ENCODE measurements at places on chromosomes 6 and 20.
A peak's percentile ranks its signal among the peaks of the same experiment; 100 is the strongest.

DNA sequence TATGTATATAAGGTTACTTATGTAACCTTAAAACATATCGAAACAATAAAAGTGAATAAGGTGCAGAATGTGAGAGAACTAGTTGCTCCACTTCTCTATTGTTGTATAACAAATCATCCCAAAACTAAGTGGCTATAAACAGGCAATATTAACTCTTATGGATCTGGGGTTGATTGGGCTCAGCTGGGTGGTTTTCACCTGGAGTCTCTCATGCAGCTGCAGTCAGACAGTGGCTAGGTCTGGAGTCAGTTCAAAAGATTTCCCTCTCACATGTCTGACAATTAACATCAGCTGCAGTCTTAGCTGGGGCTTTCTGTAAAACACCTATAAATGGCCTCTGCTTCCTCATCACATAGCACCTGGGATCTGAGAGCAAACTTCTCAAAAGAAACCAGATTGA lies 288.4 kb upstream of the SASH1 start:
- DNase-seq: no peak

GRCh38 chr20:46696791-46697279 lies 7.6 kb upstream of the TP53RK start:
- DNase-seq: no peak

GRCh38 chr6:112923940-112924587 lies 576.9 kb downstream of the RFPL4B start:
- no peak for DNase-seq

- DNase-seq: no peak
Measured at GRCh38 chr20:57244221-57244585, 22.2 kb downstream of the BMP7 start.

DNA sequence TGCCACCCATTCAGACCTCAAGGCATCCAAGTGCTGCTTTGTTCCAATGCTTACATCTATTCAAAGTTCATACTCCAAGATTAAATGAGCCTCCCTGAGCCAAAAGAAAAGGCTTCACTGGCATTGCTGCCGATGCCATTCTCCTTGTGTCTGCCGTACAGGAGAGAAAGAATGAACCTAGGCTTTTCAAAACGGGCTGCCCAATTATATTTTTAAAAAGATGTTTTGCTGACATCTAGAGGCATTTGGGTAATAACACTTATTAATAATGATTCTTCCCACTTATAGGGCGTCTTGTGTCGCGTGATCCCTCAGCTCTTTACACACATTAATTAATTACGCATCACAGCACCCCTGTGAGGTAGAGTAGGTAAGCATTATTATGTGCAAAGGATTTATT lies 545.6 kb downstream of the PKHD1 start:
- DNase-seq: no peak

GRCh38 chr6:130766239-130767144 lies 60.7 kb upstream of the SMLR1 start:
- no peak for DNase-seq

GRCh38 chr6:127869772-127870404 lies 31.0 kb downstream of the THEMIS start:
- no peak for DNase-seq

DNA sequence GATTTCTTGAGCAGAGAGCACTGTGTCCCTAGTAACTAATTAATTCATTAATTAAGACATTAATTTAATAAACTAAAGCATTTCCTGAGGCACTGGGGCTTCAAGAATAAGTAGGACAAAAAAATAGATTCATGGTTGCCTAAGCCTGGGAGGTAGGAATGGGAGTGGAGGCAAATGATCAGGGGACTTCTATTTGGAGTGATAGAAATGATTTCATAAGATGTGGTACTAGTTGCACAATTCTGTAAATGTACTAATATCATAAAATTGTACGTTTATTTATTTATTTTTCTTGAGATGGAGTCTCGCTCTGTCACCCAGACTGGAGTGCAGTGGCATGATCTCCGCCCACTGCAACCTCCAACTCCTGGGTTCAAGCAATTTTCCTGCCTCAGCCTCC lies 287.2 kb downstream of the KHDC1L start:
- DNase-seq: no peak

DNA sequence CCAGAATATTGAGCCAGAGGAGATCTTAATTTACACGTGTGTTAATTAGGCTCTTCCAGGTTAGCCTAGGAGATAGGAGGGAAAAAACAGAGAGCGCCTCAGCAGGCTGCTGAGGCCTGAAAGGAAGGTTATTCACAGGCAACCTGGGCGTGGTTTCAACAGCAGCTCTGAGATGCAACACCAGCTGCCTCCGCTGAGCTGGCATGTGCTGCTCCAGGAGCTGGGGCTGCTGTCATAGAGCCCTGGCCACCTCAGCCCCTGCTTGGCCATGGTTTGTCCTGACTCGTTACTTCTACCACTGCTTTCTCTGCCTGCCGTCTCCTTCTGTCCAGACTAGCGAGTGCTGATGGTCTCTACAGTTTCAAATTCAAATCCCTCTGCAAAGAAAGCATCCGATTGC lies 32.4 kb upstream of the RPP40 start:
- DNase-seq: no peak

DNA sequence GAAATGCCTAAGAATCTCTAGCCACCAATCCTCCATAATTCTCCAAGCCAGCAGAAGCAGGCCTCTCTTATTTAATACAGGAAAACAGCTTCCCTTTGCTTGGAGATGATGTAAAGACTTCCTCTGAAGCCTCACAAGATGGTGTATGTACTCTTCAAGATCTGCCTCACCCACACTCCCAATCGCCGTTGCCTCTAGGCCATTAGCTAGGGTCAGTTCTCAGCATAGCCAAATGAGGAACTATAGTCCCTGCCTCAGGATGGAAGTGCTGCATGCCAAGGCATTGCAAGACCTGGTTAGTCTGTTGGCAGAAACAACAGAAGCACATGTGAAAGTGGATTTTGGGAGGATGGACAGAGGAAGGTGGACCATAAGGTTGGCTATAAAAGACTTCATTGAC lies 139.1 kb downstream of the SCML4 start:
- no peak for DNase-seq

DNA sequence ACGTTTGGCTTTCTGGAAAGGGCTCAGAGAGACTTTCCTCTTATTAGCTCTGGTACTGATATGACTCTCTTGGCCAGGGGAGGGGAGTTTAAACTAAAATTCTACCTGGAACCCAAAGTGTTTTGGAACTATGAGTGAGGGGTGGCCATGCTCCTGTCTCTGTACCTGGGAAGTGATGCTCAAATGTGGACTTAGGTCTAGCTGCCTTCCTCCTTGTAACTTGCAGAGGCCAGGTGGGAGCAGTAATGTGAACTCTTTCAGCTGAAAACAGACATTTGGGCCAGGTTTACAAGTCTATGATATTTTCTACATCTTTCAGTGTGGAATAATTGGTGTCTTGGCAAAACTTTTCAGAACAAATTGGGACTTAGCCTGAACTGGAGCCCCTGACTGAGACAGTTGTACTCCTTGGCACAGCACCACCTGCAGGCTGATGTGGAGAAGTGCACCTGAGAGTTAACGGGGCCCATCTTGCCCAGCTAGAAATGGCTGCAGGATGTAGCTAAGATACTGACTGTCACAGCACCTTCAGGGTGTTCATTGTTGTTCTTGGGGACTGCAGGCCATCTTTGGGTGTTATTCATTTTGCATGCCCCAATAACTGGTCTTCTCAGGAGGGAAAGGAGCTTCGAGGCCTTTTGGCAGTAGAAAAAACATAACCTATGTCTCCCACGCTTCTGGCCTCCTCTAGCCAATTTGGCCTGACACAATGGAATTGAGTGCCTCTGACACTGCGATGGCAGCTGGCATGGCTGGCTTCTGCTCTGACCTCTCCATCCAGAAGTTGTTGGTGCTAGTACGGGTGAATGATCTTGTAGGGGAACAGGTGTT lies 37.1 kb downstream of the CD109 start:
- DNase-seq: peak; percentile 86

DNA sequence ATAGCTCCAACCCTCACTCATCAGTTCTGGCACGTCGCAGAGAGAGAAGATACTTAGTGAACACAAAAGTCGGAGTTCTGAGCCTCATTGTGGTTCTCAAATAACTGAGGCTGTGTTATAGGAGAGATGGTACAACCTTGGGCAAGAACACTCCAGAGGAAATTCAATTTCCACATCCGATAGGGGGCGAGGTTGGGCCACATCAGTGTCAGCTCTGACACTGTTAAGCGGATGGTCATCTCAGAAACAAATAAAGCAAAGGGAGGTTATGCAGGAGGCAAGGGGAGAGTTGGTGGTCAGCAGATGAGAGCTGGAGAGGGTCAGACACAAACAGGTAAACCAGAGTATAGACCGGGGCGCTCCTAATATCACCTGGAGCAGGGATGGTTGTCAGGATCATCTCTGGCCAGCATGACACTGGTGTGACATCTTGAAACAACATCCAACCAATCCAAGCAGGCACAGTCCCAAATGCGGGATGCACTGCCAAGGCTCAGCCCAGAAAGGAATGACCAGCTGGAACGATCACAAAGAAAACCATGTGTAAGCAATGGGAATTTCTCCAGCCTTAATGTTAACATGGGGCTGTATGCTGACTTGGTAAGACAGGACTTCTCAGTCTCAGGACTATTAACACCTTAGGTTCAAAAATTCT lies 331.8 kb downstream of the HACE1 start:
- no peak for DNase-seq

DNA sequence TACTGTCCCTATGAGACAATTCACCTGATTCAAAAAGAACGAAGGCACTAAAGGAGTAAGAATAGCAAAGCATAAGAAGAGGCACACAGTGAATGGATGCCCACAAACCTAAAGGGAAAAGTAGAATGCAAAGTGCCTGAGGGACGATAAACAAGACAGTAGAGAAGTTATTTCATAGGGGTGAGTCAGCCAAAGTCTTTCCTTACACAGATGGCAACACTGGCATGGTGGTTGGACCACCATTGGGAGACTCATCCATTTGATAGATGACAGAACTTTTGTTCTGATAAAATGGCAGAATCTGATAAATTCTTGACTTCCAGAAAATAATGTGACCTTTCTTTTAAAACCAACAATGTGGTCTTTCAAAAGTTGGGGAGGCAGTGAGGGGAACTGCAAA lies 148.1 kb upstream of the HDAC2 start:
- no peak for DNase-seq

GRCh38 chr6:89290401-89291155 lies 24.5 kb downstream of the GABRR2 start:
- peak; percentile 11 for DNase-seq

Data from activated T-cell treated with anti-CD3 and anti-CD28 coated beads, Interleukin-2, amount 50 U/mL, for 48 hours (primary cell).